Activated CD8-positive, alpha-beta memory T cell treated with anti-CD3 and anti-CD28 coated beads, Interleukin-2, amount 50 U/mL, for 48 hours (primary cell): ENCODE measurements at places on chromosomes 3 and 15.

- DNase-seq: no peak
Observed at GRCh38 chr15:72706266-72706665, 20.3 kb downstream of the BBS4 start.

DNA sequence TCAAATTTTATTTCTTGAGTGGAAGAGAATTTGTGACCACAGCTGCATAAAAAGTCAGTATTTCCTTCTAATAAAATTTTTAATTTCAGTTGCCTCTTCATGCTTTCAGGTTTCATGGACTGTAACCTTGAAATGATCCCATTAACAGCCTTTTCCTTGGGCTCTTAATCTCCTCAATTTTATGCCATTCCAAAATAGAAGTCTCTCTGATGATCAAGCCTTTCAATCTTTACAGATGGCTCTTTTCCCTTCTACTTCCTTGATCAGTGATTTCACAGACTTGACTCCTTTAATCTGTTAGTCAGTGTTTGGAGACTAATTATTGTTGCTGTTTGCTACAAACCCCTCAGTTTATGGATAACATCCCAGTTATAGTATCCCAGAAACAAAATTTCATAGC lies 11.9 kb downstream of the TSC22D2 start:
- DNase-seq: no peak

GRCh38 chr3:113258361-113258760 lies 47.0 kb downstream of the BOC start:
- DNase-seq: no peak

DNA sequence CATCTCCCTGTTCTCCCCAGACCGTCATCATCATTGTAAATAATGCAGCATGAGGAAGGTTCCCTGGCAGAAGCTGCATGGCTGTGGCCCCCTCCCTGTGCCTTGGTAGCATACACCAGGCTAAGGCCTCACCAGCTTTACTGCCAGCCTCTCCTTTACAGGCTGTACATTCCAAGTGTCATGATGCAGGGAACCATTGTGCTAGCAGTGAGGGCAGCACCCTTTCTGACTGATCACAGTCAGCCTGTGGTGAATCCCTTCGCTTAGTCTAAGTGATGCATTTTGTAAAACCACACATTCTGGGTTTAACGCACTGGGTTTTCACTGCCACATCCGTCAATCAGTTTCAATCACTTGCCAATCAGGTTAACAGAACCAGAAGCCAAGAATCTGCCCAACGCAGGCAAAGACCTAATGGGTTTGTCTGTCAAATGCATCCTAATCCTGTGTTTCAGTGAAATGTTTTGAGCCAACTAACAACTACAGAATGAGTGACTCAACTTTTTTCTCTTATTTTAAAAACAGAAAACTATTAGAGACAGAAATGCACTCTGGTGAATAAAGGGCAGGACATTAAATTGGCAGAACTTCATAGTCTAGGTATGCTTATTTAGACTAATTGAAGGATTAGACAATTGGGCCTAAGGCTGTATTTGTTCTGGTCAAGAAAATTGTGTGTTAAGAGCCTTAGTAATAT lies 225.9 kb upstream of the DPH6 start:
- no peak for DNase-seq

GRCh38 chr3:180707896-180708295 lies 28.6 kb upstream of the CCDC39 start:
- DNase-seq: no peak

DNA sequence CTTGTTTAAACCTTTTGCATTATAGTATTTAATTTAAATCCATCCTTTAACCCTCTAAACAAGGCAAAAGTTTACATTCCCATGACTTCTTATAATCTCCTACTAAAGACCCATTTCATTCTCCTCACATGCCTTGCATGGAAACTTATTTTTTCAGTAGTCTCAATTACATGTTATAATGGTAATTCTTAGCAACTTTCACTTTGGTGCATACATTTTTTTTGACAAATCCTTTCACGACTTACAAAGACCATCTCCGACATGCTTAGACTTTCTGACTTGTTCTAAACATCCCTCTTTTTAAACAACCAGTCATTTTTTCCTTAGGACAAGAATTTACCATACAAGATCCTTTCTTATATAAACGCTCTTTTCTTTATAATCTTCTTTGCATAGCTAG lies 615.4 kb upstream of the GBE1 start:
- no peak for DNase-seq

GRCh38 chr3:32303977-32304881 lies 65.7 kb downstream of the CMTM8 start:
- DNase-seq: no peak

DNA sequence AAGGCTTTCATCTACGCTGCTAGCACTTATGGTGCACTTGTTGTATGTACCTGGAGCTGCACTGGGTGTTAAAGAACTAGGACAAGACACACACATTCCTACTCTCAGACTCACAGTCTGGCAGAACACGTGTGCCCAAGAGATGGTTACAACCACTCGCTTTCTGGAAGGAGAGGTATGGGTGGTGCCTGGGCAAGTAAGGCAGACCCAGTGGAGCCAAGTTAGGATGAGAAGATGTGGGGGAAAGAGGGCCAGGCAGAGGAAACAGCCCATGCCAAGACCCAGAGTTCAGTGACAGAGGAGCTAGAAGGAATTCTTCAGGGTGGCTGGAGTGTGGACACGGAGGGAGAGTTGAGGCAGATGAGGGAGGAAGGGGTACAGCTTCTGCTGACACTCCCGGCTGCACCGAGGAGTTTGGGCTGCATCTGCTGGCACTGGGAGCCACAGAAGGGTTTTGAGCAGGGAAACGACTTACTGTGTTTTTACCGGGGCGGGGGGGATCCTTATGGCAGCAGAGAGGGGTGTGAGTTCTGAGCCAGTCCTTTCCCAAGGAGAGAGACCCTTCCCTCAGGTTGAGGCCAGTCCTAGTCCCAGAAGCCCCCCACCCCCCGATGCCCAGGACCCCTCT lies 59.0 kb downstream of the GRIP2 start:
- no peak for DNase-seq

GRCh38 chr3:191158247-191158646 lies 40.8 kb upstream of the OSTN start:
- DNase-seq: no peak

GRCh38 chr3:158095111-158095813 lies 11.0 kb downstream of the SHOX2 start:
- no peak for DNase-seq

DNA sequence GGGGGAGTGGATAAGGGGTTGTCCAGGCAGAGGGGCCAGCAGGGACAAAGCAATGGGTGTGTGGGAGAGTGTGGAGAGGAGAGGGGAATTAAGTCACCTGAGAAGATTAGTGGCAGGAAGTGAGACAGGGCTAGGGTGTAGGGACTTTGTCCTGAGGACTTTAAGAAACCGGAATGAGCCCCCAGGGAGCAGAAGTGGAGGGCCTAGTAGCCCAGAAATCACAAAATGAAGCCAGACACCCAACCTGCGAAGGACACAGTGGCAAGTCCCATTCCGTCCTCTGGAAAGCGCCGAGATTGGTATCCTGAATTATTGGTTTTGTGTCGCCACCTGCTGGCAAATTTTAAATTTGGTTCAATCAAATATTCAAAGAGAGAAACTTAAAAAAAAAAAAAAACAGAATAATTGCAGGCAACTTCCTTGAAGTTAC lies 78.0 kb upstream of the SLC25A36 start:
- peak; percentile 67 for DNase-seq

- DNase-seq: peak; percentile 96
Observed at GRCh38 chr3:14402304-14402811, at the start of gene SLC6A6. Gene SLC6A6 (plus strand): TSS chr3:14402606. CDS start chr3:14443635, 41,029 bp downstream.

DNA sequence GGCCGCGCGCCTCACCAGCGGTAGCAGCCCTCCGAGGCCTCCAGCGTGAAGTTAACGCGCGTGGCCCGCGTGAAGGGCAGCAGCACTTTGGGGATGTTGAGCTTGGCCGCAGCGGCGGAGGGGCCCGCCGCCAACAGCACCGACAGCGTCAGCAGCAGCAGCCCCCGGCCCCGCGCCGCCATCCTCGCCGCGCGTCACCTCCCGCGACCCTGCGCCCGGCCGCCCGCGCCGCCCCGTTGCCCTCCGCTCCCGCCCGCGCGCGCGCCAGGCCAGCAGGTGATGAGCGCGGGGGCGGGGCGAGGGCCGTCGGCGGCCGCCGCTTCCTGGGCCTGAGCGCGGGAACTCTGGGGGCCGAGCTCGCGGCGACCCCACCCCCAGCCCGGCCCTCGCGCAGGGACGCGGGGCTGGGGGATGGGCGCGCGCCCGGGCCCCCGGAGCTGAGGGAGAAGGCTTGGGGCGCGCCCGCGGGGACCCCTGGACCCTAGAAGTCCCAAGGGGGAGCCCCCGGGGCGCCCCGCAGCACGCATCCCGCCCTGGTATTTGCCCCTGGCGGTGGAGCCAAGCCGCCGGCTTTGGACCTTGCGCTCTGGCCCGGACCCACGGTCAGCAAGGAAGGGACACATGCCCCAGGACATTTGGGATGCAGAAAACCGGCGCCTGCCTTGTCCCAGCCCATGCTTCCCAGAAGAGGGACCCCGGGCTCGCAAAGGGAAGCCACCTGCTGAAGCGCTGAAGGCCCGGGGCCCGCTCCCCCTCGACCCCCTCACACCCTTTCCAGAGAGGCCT lies at the start of gene NUP210:
TSS of gene NUP210 (minus strand) at position 278 of the 786 bp plus-strand sequence. CDS start at position 182, 96 bp downstream.
- DNase-seq: peak; percentile 87

DNA sequence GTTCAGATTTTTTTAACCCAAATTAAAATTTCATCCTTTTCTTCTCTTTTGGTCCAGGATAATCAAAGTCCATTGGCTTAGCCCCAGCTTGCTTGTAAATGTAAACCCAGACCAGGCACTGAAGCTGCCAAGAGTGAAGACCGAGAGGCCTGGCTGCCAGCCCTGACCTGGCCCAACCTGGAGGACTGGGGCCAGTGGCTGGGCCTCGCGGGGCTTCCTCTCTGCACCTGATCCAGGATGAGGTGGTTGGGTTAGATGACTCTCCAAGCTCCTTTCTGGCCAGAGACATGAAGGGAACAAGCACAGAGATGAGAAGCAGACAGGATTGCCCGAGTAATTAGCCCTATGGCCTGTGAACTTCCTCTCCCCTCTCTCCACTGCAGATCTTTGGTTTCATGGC lies 50.6 kb downstream of the CMTM6 start:
- DNase-seq: peak; percentile 20

DNA sequence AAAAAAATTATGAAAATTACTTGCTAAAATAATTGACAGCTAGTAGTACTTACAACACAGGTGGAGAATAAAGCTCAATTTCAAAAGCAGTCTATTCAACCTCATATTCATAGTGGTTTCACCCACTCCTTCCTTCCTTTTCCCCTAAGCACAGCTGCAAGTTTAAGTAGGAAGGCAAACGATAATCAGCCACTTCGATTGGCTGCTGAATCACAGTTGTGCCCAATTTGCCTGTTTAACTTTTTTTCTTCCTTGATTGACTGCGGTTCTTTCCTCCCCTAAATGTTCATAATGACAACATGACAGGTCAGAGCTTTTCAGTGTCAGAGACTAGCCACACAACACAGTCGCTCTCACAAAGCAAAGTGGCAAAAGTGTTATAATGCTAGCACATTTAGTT lies 468.0 kb upstream of the GBE1 start:
- DNase-seq: no peak

DNA sequence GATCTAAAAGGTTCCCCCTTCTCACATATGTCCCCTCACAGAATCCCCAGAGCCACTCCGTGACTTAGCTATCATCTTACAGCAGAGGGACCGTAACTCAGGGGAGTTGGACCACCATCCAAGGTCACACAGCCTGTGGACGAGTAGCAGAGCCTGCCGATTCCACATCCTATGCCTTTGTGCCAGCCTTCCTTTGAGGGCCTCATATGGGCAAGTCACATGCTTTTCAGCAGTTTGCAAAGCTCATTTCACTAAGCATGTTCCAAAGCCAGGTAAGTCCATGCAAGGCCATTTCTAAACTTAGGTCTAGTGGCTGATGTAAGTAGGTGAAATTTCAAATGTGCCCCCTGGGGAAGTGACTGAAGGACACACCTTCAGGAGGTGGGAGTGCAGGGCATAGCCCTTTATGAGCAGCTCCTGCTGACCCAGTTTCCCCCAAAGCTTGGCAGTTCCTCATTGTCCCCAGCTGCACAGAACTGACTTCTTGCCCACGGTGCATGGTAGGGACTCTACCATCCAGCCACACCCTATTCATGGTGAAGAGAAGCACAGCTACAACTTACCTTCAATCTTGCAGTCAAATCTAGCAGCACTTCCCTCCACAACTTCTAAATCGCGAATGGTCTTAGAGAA lies 33.3 kb upstream of the HACD2 start:
- DNase-seq: no peak

- DNase-seq: no peak
Observed at GRCh38 chr3:29240248-29240647, 40.6 kb upstream of the RBMS3 start.

GRCh38 chr3:81601707-81602305 lies 159.6 kb downstream of the GBE1 start:
- no peak for DNase-seq

- no peak for DNase-seq
Observed at GRCh38 chr3:149781741-149782140, 10.6 kb downstream of the ANKUB1 start.

DNA sequence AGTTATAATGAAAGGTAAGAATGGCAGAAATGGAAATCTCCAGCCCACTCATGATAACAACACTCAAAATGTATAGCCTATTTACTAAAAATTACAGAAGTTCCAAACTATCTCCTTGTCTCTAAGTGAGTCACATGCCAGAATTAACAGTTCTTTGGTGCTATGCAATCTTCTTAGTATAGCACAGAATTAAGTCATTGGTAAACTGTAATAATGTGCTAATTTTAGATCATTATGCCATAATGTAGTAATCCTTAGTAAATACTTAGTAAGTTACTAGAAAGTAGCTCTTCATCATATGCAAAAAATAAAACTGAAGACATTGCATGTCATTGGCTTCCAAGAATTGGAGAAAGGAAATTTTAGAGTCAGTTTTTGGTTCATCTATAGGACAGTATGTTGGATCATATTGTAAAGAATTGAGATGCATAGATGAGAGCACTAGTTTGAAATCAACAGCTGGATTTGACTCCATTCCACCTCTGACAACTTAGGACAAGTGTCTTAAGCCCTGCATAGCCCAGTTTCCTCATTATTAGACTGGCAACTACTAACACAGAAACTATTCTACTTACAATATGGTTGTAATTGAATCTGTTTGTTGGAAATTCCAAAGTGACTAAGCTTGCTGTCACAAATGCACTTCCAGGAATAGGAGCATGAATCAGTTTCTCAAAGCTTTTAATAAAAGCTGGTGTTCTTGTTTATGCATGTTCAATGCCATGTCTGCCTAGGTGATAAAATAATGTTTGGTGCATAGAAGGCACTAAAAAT lies 40.1 kb upstream of the CD47 start:
- DNase-seq: no peak

- no peak for DNase-seq
Observed at GRCh38 chr3:148790851-148791735, 36.5 kb upstream of the CPB1 start.

- DNase-seq: no peak
Observed at GRCh38 chr15:55320238-55320550, 1.2 kb downstream of the PIGB start.

- DNase-seq: no peak
Observed at GRCh38 chr3:134952371-134952770, 157.3 kb downstream of the EPHB1 start.
